ENCODE measurements at places on chromosomes 5 and 9.
A peak's percentile ranks its signal among the peaks of the same experiment; 100 is the strongest.

GRCh38 chr9:38355115-38355514 lies 37.4 kb upstream of the ALDH1B1 start:
- DNase-seq = no peak

- no peak for DNase-seq
These were observed 170.0 kb upstream of the GDNF start for GRCh38 chr5:38009749-38010358.

DNA sequence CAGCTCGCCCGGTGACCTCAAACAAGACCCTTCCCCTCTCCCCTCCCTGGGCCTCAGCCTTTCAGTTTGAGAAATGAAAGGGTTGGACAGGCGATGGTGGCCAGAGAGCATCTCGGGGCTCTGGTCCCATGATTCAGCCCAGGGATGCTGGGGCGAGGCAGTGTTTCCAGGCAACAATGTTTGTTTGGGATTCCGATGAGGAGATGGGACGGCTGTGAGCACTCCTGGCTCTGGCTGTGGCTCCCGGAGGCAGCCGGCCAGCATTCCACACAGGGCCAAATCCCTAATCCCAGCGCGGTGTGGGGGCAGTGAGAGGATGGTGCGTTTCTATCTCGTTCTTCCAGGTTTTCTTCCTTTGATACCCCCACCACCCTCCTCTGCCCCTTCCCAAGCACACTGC lies 66.0 kb downstream of the HMCN2 start:
- DNase-seq = no peak

DNA sequence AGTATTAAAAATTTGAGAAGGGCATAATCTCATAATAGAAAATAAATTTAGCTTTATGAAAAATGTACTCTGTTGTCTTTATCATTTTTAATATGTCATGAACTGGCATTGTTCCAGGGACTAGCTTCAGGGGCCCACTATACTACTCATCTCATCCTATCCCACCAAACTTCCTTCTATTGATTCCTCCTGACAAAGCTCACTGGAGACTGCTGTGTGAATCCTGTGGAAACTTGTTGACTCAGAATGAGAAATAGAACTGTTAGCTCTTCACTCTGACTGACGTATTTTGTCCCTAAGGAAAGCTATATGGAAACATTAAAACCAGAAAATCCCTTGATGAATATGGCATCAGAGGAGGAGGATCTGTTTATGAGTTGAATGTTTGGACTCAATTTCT lies 29.8 kb upstream of the BNIP1 start:
- no peak for DNase-seq

GRCh38 chr9:6870650-6871477 lies 113.1 kb downstream of the KDM4C start:
- no peak for DNase-seq

DNA sequence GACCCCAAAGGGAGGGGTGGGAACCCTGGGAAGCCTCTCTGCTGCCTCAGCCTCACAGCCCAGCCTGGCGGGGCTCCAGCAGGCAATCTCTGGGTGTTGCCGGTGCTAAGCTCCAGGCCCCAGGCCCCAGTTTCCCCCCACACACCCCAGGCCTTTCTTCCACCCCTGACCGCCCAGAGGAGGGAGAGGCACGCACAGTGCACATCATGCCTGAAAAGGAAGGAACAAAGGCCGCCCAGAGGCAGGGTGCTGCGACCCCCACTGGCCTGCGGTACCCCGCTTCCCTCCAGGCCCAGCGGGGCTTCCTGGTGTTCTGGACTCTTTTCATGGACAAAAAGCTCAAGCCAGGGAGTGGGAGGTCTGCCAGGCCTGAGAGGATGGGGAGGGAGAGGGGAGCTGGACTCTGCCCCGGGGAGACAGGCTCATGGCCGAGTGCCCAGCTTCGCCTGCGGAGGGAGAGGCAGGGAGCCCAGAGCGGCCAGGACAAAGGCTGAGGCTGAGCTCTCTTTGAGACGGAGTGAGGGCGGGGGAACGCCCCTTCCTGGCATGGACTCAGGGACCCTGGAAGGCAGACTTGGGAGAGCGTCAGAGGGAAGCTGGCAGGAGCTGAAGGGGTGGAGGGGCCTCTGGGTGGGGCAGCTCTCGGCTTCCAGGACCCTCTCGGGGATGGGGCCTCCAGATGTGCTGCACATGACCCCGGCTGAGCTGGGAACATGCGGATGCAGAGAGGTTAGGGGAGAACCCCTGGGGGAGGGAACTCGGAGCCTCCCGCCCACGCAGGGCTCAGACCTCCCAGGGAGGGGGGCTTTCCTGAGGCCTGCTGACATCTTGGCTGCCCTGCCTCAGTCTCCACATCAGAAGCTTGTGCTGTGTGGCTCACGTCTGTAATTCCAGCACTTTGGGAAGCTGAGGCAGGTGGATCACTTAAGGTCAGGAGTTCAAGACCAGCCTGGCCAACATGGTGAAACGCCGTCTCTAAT lies 1.8 kb upstream of the ENTPD2 start:
- no peak for DNase-seq

DNA sequence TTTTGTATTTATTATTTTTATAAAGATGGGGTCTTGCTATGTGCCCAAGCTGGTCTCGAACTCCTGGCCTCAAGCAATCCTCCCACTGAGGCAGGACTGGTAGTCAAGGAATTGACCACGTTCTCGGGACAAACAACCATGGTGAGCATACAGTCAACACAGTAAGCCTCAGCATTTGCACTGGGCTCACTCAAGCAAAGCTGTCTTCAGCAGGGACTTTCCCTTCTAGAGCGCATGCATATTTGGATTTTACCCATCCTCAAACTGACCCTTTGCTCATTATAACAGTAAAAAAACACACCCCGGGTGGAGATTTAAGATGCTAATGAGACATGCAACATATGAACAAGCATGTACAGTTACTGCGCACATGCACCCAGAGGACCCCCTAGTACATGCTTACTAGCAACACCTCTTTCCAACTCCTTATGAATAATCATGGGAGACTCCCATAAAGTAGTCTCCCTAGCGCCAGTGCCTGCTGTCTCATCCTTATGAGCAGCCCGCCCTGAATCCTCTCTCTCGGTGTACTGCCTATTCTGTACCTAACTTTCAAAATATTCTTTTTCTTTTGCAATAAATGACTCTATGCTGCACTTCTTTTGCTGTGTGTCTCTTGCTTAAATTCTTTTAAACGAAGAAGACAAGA lies 41.5 kb downstream of the C5orf22 start:
- no peak for DNase-seq

DNA sequence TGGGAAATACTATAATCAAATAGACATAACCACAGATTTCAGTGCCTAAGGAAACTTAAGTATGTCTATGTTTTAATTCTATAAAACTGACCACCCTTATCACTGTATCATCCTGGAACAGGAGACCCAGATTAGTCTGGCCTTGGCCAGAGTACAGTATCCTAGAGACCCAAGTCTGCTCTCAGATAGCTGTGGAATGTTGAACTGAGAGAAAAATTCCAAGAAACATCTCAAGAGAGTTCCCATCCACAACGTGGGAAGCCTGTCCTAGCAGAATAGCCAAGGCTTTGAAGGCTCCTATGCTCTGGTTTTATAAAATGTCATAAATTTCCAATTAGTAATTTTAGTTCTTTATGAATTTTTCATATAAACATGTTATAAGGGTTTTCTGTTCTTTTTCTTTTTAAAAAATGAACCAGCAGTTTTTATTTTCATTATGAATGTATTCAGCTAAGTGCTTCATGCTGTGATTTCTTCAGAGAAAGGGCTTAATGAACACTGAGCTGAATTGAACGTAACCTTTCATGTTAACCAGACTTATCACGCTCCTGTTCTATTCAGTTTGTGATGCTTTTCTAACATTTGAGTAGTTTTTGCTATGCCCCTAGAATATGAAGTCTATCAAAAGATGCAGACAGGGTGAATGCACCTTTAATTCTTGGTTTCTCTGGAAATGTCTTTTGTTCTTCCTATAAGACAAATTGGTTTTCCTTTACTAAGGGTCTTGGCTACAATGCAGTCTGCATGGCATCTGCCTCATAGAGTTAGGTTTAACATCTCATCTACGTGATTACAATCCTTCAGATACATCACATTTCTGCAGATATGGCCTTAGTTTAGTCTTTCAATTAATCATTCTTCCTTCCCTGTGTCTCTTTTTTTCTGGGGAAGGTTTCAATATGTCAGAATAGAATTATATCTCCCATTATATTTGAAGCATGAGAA lies 230.8 kb downstream of the CYLC2 start:
- no peak for DNase-seq

DNA sequence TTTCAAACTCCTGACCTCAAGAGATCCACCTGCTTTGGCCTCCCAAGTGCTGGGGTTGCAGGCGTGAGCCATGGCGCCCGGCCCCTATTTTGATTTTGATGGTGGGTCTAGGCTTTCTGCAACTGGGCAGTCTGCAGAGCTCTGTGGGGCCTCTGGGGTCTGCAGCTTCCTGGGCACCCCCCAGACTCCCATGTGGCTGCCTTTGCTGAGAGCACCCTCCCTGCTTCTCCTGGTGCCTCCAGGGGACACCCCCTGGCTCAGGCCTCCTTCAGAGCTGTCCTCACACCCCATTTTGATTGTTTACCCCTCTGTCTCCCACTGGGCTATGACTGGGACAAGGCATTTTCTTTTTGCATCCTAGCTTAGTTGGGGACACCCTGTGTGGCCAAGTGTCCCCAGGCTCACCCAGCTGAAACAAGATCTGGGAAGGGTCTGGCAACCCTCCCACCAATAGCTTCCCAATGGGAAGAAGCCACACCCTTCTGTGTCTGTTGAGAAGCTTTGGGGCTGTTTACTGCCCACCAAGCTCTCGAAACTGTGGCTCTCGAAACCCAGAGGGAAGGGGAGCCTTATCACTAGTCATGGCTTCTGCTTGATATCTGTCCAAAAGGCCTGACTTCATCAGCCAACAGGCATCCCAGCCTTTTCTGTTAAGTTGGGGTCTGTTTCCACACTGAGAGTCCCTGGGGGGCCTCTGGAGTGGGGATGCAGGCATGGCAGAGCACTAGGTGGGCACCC lies 204.4 kb upstream of the IER5L start:
- DNase-seq = no peak

DNA sequence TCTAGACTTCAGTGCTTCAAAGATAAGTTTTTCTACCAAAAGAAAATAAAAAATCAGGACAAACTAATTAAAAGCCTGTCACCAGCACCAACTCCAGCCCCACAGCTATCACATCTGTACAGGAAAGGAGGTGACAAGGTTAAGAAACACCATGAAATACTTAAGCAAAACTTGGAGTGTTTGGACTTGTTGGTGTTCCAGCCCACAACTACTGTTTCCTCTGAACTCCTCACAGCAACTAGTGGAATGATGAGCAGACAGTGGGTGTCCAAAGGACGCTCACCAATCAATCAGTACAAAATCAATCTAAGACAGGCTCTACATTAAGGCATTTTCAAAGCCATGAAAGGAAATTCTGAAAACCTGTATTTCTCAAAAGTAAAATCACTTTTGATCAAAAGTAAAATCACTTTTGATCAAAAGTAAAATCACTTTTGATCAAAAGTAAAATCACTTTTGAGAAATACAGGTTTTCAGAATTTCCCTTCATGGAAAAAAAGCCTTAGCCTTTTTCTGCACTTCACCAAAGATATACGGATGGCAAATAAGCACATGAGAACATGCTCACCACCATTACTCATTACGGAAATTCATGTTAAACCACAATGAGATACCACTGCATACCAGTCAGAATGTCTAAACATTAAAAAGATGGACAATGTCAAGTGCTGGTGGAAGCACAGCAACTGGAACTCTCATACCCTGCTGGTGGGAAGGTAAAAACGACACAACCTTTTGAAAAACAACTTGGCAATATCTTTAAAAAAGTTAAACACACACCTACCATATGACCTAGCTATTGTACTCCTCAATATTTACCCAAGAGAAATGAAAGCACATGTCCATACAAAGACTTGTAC lies 79.7 kb downstream of the MED27 start:
- no peak for DNase-seq

GRCh38 chr9:127968042-127968441 lies 12.7 kb downstream of the EEIG1 start:
- DNase-seq = peak; percentile 47

- no peak for DNase-seq
These were observed 73.8 kb upstream of the RAI14 start for GRCh38 chr5:34582371-34582770.

GRCh38 chr5:44178414-44178813 lies 210.8 kb downstream of the FGF10 start:
- no peak for DNase-seq

DNA sequence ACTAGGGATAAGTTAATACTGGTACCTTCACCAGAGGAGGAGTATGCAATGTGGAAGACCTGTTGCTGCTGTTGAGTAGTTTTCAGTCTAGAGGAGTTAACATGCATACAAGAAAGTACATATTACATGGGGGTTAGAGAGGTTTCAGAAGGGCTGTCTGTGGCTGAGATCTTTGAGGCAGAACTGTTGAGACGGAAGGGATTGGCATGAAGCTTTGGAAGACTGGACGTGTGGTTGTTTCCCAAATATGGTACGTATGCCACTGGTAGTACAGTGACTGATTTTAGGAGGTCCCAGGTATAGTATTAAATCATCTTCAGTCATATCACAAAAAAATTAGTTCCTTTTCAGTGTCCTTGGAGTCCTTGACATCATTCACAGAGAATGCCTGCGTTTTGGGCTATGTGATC lies 17.6 kb downstream of the TNFAIP8 start:
- no peak for DNase-seq

DNA sequence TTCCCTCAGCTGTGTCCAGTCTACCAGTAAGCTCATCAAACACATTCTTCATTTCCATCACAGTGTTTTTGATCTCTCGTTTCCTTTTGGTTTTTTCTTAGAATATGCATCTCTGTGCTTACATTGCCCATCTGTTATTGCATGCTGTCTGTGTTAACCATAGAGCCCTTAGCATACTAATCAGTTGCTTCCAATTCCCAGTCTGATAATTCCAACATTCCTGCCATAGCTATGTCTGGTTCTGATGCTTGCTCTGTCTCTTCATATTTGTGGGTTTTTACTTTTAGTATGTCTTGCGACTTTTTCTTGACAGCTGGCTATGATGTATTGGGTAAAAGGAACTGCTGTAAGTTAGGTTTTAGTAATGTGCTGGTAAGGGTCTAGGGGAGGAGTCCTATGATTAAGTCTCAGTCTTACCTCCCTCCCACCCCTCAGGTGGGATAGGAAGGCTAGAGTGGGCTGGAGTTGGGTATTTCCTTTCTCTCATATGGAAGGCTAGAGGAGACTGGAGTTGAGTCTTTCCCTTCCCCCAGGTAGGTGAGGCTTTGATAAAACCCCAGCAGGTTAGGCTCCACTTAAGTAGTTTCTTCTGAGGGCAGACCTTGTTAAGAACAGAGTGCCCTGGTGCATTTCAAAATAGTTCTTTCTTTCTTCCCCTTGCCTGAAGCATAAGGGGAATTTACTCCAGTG lies 99.1 kb upstream of the RASGRF2 start:
- DNase-seq = no peak

DNA sequence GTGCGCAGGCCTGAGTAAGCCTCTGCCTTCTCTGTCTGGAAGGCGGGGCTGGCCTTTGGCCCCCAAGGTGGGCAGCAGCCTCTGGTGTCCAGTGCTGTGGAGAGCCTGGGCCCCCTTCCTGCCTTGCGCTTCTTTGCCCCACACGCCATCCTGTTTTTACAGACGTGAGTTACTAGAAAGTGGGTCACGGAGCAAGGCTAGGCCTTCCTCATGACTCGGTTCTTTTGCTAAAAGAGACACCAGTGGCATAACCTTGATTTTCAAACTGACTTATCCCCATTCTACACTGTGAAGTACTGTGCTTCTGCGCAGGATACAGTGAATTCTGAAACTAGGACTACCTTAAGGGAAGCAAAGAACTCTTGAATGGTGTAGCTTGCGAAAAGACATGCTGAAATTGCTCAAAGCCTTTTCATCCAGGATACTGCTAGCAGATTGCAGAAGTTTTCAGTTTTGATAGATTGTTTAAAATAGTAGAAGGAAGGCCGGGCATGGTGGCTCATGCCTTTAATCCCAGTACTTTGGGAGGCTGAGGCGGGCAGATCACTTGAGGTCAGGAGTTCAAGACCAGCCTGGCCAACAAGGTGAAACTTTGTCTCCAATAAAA lies 7.2 kb downstream of the ROPN1L start:
- no peak for DNase-seq
